ENCODE measurements at places on chromosomes 3 and 15. TPM values are rescaled to one million over a fixed set of nuclear protein-coding genes. Genes with fewer than 3 reads are reported as not detected.

The TTLL13 gene
- 0.07 TPM for total RNA-seq

DNA sequence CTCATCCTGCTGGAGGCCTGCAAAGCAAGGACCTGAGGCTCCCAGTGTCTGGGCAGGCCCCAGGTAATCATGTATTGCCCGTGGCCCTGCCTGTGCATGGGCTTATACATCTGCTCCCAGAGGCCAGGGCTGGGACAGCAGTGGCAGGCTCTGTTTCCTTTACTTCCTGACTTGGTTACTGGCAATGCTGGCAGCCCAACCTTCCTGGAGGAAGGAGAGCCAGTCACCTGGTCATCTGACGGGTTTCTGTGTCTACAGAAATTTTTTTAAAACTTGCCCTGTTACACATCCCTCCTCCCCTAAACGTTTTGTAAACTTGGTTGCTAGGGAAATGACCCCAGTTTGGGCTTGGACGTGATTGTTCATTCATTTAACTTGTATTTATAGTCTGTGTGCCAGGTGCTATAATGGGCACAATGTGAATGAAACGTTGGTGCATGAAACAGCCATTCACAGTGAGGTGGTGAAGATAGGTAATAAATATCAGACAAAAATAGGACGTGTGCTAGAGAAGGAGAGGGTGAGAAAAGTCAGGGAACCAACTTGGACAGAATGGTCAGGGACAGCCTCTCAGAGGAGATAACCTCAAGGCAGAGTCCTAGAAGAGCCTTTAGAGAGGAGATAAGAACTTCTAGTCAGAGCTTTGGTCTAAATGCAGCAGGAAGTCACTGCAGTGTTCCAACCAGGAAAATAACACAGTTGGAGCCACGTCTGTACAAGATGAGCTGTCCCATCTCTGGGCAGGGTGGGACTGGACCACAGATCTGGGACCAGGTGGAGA, 14.1 kb downstream of the TEX264 start:
- no peak for DNase-seq

The AGTR1 gene
- not detected for total RNA-seq

- no peak for DNase-seq
These were observed 51.0 kb downstream of the PLCL2 start for GRCh38 chr3:16935781-16936180.

DNA sequence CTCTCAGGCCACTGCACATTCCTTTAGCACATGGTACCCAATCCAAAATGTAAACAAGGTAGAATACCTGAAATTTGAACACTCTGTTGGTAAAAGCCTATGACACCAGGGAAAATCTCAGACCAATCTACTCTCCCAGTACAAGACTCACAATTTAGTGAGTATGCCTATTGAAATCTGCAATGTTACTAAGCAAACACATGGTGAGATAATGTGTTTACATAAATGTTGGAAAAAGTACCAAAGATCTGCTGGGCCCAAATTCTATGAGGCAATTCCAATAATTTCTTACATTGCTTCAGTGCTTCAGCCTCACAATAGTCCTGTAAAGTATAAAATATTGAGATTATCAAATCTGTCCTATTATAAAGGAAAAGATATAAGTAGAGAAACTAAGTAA, 536.1 kb downstream of the PYDC2 start:
- DNase-seq, result no peak

The CTXN2 gene
- not detected for total RNA-seq

GRCh38 chr3:16305111-16305541, 40.1 kb downstream of the OXNAD1 start:
- DNase-seq, result no peak

DNA sequence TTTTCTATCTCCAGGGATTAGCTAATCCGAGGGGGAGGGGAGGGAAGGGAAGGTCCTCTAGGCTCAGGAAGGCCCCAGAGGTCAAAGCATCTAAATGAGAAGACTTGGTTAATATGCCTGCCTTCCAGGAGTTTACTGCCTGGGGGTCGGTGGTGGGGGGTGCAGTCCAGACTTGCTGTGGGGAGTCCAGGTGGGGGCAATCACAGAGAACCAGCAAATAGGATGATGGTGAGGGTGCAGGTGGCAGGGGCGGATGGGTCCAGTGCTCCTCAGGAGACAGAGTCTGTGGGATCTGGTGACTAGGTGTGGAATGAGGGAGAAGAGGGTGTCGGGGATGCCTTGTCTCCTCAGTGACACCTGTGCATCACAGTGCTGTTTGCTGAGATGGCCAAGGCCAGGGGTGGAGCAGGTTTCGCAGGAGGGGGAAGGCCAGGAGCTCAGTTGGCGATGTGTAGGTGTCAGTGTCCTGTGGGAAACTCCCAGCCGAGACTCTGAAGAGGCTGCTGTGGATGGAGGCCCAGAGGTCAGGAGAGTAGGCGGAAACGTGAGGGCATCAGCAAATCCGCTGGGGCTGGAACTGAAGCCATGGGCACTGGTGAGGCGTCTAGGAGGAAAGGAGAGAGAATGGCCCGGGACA, 8.1 kb downstream of the CFAP100 start:
- no peak for DNase-seq

The ERICH6 gene
- total RNA-seq, result not detected

- no peak for DNase-seq
These were observed 135.5 kb upstream of the RARB start for GRCh38 chr3:25292595-25292994.

Measured in MG63 (cell line).